ENCODE measurements at places on chromosomes 11 and 22.

GRCh38 chr22:43497956-43498855 is 86.4 kb downstream of the MPPED1 start:
- DNase-seq: no peak

DNA sequence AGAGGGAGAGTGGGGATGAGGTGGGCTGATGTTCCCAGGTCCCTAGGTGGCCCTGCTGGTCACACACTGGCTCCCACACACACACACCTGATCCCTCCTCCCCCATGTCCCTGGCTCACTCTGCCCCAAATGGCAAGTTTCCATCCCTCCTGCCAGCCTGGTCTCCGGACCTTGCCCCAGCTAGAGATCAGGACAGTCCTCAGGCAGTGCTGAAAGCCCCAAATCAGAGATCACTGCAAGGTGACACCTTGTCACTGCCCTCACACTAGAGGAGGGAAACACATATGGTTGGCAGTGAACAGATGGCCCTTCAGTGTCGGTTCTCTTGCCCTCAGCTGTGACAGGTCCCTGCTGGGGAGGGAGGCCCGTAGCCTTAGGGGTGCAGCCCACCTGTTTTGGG is 7.6 kb downstream of the TMPRSS5 start:
- no peak for DNase-seq

DNA sequence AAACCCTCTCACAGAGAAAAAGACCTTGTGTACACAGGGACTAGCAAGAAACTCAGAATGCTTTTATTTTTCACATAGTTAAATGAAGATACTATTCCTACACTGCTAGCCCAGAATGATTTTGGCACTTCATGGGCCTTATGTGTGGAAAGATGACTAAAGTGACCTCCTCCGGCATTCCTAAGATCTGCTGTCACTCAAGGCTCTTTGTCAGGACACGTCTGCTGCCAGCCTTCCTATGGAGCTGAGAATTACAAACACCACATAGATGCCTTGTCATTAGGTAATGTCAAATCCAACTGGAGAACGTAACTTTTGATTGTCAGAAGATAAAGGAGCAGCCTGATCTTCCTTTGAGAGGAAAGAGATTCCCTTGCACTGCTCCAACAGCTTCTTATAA is 249.1 kb downstream of the FAT3 start:
- no peak for DNase-seq

DNA sequence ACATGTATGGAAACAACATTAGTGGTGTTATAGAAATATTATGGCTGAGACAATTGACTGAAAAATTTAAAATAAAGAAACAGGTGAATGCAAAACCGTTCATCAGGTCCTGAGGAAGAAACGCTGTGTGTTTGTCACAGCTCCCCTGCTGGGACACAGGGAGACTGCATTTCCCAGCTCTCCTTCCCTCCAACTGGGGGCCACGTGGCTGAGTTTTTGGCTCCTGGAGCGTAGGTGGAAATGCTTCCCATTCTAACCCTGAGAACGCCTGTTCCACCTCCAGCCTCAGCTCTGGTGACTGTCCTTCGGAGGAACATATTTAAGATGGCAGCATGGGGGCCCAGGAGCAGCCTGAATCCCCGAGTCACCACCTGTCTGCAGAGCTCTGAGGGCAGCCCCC is 398.6 kb downstream of the BRD1 start:
- DNase-seq: no peak

- no peak for DNase-seq
These were observed 201.5 kb upstream of the MTMR2 start for GRCh38 chr11:96125400-96125799.

DNA sequence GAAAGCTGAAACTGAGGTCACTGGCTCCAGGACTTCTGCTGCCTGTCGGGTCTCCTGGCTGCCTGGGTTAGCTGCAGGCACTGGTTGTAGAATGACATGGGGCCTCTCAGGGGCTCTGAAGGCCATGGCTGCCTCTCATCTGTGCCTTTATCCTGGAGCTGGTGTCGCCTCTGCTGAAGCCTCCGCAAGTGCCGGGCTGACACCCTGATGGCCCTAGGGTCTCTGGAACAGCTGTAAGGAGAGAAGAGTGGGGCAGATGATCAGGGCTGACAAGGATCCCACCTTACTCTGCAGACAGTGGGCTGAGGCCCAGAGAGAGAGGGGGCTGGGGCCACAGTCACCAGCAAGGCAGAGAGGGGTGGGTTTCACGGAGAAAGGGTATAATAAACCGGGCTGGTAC is 4.6 kb downstream of the PLA2G3 start:
- no peak for DNase-seq

- no peak for DNase-seq
These were observed 32.1 kb downstream of the IGLL1 start for GRCh38 chr22:23547818-23548500.

GRCh38 chr11:57196596-57196995 is 14.8 kb downstream of the LRRC55 start:
- no peak for DNase-seq

DNA sequence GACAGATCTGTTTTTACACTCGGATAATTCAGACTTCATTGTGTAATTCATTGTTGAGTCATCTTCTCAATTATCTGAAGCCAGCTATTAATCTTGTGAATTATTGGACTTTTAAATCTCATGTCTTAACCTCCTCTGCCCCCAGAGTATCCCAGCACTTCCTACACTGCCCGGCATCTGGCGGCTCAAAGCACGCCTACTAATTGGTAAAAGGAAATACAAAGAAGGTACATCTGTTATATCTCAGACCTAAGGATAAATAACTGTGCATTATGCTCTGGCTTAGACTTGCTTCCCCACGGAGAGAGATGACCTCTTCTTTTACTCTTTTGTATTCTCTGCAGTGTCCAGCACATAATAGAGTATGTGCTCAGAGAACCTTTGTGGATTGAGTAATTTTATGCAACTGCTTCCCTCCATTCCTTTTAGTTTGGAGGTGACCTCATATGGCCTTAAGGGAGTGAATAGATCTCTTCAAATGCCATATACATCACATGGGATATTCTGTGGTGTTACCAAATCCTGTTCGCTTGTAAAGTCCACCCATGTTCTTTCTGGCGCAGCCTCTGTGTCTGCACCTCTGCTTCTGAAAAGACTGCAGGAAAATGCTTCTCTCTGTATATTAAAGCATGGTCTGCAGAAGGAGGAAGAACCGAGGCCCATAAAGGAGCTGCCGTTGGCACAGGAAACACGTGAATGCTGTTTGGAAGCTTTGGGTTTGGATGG is 125.6 kb upstream of the SORL1-AS1 start:
- DNase-seq: no peak
